ENCODE measurements at places on chromosomes 12 and 14.

DNA sequence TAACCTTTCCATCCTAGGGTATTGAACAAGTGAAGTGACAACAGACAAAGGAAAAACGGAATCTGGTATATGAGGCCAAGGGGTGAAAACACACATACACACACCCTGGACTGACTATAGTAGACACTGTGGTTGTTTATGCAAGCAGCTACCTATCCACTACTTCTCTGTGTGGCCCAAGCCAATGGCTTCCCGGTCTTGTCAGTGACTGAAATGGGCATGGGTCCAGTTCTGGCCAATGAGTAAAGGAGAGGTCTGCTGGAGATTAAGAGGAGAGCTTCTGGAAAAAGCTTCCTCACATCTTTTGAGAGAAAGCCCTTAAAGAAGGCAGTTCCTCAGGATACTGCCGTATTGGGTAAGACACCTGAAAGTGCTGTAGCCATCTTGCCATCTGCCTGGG lies 19.3 kb downstream of the MBIP start:
- DNase-seq: no peak

- no peak for DNase-seq
These were observed 57.4 kb downstream of the ACTN1 start for GRCh38 chr14:68921666-68922065.

- no peak for DNase-seq
These were observed 144.4 kb downstream of the CAND1 start for GRCh38 chr12:67413577-67413976.

GRCh38 chr12:13486794-13487193 lies 290.3 kb downstream of the EMP1 start:
- DNase-seq: no peak

Measured in activated CD4-positive, alpha-beta T cell treated with anti-CD3 and anti-CD28 coated beads, Interleukin-2, Interleukin-4, amounts not matched to agents 100 ng/mL and 50 ng/mL, durations not matched to agents 16 hours and 8 hours (primary cell).